ENCODE measurements at places on chromosomes 13 and 19.

DNA sequence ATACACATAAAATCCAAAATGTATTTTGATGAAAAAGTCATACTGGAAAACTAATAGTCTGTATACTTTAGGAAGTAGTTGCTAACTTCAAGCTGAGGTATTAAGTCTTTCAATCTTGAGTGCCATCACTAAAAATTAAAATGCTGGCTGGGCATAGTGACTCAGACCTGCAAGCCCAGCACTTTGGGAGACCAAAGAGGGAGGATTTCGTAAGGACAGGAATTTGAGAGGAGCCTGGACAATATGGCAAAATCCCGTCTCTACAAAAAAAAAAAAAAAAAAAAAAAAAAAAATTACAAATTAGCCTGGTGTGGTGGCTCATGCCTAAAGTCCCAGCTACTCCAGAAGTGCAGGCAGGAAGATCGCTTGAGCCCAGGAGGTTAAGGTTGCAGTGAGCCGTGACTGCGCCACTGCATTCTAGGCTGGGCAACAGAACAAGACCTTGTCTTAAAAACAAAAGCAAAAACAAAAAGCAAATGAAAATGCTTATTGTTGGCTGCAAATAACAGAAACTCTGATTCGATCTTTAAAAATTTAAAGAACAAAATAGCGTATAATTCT is 1994.2 kb upstream of the PCDH20 start:
- DNase-seq, result no peak

- DNase-seq, result no peak
Measured at GRCh38 chr19:3440082-3440481, 40.2 kb downstream of the SMIM24 start.

GRCh38 chr13:113405481-113406300 is 41.8 kb upstream of the GRTP1 start:
- DNase-seq, result no peak

- no peak for DNase-seq
Measured at GRCh38 chr13:112456138-112457056, 80.2 kb downstream of the SPACA7 start.

DNA sequence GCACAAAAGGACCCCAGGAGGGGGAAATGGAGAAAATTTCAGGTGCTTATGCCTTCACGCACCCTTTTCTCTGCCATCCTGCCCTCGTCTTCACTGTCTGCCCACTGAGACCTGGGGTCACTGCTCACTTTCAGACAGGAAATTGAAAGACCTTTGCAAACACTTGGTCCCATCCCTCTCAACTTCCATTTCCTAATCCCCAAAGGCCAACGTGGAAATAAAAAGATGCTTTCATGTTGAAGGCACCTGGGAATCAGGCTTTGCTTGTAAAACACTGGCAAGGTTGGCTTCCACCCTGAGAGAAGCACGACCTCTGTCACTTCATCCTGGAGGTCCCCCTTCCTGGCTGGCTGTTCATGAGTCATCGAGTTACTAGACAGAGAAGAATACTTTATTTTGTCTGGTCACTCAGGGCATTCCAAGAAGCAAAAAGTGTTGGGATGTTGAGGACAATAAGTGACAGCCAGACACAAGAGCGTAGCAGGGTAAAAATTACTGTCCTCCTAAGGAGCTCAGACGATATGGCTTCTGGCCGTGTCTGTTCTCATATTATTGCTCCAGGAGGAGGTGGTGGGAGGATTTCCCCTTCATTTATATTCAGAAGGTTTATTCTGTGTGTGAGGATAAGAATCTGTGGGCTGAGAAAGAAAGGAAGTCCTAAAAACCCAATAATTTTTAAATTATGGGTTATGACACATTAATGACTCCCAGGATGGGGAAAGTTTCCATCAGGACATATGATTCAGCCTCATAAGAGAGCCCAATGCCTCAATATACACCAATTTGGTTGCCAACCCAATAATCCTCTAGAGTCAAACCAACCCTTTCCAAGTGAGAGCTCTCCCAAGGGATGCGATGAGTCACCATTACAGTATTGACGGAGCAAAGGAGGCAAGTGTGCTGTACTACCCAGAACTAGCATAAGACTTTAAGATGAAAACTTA is 409.0 kb downstream of the COG6 start:
- no peak for DNase-seq

- peak; percentile 81 for DNase-seq
Measured at GRCh38 chr13:100523411-100523810, 65.2 kb downstream of the GGACT start.

GRCh38 chr19:4556597-4557127 is 2.8 kb downstream of the SEMA6B start:
- no peak for DNase-seq

DNA sequence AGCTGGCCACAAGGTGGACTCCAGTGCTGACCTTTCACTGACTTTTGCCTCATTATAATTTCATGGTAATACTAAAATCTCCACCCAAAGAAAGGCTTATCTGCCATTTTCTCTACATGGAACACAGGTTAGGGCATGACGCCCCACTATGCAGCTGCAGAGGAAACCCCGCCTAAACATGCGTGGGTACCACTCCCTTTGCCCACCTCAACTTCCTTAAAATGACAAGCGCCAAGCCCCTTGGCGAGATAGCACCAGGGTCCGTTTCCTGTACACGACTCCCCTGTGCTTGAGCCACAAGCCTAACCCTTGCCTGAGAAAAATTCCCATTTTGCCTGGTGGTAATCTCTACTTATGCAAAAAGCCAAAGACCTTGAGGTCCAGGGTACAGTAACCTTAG is 36.0 kb upstream of the PABPC3 start:
- DNase-seq, result no peak

DNA sequence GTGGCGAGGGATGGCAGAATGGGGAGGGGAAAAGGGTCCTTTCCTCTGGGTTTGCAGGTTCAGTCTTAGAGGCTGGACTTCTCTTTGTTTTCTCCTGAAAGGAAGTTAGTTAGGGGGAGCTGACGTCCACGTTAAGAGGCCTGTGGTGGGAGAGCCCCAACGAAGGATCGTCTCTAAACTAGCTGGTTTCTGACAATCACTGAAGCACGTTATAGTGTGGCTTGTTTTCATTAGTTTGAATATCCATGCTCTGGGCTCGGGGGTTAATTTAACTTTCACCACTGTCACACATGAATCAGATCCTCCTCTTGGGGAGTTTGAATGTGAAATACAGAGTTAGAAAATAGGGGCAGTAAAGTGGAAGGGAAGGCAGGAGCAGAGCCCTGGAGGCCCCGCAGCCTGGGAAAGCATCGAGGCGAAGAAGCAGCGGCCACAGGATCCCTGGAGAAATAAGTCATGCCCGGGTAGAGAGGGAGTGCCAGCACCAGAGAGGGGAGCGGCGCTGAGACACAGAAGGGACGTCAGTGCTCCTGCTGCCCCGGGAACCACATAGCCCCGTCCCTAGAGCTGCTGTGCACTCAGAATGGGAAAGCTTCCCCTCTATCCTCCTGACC is 31.1 kb upstream of the AMER2 start:
- peak; percentile 73 for DNase-seq

DNA sequence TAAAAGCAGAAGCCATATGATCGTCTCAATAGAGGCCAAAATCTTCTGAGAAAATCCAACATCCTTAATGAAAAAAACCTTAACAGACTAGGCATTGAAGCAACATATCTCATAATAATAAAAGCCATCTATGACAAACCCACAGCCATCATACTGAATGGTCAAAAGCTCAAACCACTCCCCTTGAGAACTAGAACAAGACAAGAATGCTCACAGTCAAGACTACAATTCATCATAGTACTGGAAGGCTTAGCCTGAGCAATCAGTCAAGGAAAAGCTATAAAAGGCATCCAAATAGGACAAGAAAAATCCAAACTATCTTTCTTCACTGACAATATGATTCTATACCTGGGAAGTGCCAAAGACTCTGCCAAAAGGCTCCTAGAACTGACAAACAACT is 2668.2 kb upstream of the PCDH20 start:
- no peak for DNase-seq

DNA sequence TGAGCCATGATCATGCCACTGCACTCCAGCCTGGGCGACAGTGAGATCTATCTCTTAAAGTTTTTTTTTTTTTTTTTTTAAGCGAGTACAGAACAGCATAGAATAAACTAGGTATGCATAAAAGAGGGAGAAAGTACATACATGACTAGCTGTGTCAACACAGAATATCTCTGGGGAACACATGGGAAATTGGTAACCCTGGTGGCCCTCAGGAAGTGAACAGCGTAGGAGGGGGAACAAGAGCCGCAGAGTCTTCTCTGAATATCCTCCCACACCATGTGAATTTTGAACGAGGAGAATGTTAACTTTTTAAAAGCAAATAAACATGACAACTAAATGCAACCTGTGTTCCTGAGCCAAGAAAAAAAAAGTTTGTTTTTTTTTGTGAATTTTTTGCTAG is 15.2 kb downstream of the PHLDB3 start:
- DNase-seq, result no peak

DNA sequence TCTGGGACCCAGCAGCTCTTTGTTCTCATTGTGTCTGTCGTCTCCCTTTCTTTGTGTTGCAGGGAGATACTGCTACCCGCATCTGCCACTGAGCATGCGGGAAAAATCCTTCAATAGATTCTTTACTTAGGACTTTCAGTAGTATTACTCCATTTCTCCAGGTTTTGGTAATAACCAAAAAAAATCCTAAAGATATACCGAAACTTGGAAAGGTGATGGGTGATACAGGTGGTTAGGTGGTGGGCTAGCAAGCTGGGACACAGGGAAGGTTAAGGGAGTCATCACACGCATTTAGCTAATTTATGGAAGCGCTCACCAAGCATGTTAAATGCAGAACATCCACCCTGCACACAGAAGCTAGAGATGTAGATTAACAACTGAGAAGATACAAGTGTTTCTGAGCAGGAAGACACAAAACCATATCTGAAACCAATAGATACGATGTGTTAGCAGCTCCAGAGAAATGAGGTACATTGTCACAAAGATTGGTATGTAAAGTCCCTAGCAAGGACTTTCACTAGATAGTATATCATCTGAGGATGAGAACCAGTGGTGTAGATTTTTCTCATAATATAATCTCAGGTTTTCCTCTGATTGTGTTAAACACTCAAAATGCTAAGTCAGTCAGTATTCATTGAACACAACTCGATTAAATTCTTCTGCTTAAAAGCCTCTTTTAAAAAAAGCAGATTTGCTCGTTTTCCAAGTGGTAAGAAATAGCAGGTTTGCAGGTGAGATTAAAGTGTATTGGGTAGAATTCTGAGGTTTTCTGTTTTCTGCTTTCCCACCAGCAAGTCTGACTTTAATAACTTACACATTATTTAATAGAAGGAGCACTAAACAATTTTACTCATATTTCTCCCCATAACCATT is 1.2 kb upstream of the SLAIN1 start:
- DNase-seq, result peak; percentile 68
